Cortex of kidney (tissue), 1 donor: ENCODE measurements at places on chromosomes 4 and X.

DNA sequence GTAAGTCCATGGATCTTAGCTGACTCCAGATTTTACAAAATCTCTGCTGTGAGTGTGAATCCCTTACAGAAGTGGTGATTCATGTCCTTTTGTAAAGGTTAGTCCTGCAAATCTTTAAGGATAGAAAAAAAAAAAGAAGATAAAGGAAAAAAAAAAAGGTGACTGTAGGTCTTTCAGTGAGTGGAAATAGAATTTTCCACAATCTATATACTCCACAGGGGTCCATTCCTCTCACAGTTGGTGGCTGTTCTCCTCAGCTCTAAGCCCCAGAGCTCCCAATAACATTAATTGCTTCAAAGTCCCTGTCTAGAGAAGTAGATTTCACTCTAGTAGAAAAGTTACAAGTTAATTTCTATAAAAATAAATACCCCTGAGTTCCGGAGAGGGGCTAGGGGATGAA is 189.1 kb downstream of the NDST4 start:
- no peak for DNase-seq

GRCh38 chrX:9072281-9072680 is 38.4 kb upstream of the FAM9B start:
- DNase-seq, result no peak

DNA sequence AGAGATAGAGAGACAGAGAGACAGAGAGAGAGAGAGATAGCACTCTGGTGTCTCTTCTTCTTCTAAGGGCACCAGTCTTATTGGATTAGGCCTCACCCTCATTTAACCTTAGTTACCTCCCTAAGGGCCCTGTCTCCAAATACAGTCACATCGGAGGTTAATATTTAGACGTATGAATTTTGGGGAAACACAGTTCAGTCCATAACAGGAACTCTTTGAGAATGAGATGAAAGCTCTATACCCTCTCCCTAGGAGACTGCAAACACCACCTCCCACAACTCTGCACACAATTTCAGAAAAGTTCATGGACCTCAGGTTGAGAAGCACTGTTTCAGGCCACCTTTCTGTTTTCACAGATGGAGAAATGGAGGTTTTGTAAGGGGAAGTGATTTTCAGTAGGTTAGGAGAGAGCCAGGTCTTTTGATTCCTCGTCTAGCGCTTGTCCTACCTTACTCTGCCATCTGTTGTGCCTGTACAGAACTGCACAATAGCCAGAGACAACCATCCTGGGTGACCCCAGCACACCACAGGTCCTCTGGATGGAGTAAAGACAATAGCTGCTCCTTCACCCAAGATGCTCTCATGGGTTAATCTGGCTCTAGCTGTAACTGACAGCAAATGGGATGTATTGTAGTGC is 16.9 kb upstream of the LOC101059915 start:
- no peak for DNase-seq

DNA sequence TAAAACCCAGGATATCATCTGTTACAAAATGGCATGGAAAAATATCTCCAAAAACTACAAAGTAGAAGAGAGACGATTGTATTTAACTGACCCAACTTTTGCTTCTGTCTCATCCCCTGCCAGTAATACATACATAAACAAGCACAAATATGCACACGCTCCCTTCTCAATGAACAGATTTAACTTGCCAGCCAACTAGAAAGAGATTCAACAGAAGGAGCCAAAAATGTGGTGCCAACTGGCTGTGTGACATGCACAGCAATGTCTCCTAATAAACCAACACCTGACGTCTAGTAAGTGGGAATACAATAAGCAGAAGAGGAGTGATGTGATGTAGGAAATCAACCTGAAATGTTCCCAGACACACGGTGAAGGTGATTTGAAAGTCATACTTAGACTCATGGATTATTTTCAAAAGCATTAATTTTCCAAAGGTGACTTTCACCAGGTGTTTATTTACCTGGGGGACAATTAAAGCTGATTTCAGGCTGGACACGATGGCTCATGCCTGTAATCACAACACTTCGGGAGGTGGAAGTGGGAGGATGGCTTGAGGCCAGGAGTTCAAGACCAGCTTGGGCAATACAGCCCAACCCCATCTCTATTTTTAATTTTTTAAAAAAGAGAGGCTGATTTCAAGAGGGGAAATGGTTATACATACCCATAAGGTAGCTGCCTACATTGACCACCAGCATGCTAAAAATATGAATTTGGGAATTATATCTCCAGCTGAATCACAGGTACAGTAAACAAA is 33.7 kb downstream of the SH3RF1 start:
- DNase-seq, result no peak

GRCh38 chr4:8191136-8191747 is 7.8 kb upstream of the SH3TC1 start:
- DNase-seq, result no peak

DNA sequence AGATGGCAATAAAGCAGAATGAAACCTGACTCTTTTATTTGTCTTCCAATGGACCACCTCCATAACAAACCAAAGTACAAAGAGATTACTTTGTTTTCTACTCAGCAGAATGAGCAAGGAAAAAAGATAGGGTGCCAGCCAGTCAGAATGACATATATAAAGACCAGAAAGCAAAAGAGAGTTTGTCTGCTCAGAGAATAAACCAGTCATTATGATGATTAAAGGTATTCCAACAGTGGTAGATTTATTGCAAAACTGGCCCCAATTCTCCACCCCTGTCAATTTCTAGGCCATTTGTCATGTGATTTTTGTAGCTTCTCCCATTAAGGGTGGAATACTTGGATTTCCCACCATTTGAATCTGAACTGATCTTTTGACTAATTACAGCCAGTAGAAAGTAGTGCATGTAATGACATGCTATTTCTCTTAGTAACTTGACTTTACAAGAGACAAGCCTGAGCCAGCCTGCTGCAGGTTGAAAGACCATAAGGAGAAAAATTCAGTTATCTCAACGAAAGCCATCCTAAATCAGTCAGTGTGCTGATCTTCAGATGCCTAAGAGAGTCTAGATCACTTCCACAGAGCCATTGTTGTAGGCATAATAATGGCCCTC is 203.1 kb downstream of the EPHA5 start:
- DNase-seq, result no peak

DNA sequence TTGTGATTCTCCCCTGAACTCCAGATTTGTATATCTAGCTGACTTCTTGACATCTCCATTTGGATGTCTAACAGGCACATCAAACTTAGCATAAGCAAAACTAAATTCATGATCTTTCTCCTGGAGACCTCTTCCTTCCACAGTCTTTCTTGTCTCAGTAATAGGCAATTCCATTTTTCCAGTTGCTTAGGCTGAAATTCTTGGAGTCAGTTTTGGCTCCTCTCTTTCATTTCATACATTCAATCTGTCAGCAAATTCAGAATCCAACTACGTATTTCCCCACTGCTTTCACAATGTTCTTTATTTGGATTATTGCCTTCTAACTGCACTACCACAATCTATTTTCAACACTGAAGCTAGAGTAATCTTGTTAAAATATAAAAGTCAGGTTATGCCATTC is 219.9 kb upstream of the GLRA2 start:
- no peak for DNase-seq

DNA sequence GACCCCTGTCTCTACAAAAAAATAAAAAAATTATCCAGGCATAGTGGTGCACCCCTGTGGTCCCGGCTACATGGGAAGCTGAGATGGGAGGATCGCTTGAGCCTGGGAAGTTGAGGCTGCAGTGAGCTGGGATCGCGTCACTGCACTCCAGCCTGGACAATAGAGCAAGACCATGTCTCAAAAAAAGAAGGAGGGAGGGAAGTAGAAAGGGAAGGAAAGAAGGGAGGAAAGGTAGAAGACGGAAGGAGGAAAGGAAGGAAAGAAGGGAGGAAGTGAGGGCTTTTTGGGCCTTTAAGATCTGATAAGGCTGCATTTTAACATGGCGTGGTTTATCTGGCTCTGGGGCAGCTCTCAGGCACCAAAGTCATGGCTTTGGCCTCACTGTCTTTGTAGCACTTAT is 10.4 kb downstream of the PDK3 start:
- no peak for DNase-seq

- DNase-seq, result no peak
Measured at GRCh38 chr4:8195431-8195830, 3.7 kb upstream of the SH3TC1 start.

GRCh38 chrX:151878574-151878973 is 34.1 kb upstream of the MAGEA4 start:
- no peak for DNase-seq

GRCh38 chr4:81642543-81642942 is 170.8 kb upstream of the RASGEF1B start:
- DNase-seq, result no peak

DNA sequence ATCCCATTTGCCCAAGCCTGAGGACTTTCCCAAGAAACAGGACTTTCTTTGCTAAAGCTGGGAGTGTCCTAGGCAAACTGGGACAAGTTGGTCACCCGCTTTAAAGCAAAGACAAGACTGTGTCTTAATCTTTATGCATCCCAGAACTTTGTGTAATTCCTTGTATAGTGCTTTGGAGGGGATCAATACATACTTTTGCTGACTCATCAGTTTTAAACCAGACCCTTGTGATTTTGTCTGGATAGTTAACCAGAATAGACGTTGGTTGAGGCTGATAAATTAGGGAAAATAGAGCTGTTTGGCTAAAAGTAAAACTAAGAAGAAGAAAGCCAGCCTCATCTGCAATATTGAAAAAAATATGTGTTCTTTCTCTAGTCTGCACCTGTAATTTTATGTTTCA is 82.8 kb downstream of the IL1RAPL1 start:
- no peak for DNase-seq

DNA sequence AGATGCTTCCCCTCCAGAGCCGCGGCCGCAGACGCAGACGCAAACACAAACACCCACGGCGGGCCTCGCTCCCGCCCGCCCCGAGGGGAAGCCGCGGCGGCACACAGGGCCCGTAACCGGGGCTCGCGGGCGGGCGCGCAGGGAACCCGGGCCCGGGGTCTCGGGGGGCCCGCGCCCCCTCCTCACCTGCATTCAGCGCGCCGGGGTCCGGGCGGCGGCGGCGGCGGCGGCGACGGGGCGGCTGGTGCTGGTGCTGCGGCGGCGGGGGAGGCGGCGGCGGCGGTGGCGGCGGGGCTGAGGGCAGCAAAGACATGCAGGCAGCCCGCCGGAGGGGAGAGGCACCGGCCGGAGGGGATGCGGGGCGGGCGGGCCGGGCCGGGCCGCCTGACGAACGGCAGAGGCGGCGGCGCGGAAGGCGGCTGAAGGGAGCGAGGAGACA is 255 bp upstream of the CNOT6L start:
- DNase-seq, result no peak

DNA sequence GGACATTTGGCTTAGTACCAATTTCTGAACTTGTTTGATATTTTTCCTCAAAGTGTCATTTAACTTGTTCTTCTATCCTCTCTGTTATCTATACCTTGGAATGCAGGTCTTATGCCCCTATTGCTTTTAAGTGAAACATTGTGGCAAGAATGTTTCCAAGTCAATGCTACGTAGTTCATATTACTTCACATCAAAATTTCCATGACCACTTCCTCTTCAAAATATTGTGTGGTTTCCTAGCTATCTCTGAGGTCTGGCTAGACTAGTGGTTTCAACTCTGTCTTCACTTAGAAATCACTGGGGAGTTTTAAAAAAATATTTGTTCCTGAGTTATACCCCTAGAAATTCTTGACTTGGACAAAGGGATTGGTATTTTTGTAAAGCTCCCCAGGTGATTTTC is 20.2 kb upstream of the RASGEF1B start:
- DNase-seq, result no peak

GRCh38 chr4:181594188-181594587 is 649.0 kb upstream of the TENM3 start:
- DNase-seq, result no peak

GRCh38 chr4:151356510-151356909 is 31.1 kb upstream of the SH3D19 start:
- no peak for DNase-seq

DNA sequence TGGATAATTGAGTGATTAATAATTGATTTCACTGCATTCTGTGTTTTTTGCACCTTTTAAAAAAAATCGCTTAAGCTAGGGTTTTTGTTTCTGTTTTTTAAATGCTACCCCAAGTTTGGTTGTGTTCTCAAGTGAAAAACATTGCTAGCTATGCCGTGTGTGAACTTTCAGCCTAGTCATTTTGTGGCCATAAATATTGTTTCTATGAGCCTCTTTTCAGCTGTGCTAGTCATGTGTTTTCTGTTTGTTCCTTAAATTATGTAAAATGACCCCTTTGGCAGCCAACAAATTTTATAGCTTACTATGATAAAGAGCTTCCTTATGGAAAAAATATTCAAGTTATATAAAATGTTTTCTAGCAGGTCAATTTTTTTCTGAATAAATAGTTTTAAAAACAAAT is 59.1 kb downstream of the GALNT7 start:
- DNase-seq, result no peak

DNA sequence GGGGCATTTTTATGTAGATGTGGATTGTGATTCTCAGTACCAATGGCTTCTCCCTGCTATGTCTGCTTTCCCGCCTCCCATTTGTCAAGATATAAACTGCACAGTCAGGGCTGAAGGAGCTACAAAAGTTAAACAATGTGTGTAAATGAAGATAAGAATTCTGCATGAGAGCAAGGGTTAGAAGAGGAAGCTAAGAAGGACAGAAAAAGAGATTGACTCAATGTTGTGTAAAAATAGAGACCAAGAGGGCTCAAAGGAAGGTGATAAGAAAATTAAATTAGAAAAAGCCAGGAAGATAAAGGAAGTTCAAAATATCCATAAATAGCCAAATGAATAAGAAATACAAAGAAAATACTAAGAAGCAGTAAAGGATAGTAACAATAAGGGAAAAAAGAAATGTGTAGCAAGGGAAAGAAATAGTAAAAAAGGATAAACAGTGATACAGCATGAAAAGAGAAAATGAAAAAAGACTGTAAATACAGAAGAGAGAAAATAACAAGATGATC is 82.5 kb downstream of the AMELX start:
- no peak for DNase-seq

DNA sequence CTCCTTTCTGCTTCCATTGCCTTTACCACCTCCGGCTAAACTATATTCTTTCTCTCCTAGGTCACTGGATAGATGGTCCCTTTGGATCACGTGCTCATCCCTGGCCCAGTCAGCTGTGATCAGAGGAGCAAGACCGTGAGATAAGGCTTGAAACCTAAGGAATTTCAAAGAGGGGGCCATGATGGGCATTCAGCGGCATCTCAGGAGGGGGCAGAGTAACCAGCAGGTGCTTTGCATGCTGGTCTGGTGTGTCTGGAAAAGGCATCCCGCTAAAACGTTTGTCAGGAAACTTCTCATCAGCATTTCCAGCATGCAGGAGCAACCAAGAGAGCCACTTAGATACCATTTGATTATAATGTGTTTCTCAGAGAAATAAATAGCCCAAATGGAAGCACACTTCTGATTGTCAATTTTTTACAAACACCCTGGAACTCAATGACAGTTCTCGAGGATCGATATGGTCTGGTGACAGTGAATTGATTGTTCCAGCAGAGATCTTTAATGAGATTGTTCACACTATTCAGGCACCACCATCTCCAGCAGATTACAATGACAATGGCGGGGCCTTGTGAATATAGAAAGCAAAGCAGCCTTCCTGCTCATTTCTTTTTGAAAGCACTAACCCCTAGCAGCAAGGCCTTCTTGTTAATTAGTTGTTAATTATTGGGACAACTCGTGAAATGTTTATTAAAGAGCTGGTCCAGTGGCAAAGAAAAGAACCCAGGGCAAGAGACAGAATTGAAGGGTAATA is 327.1 kb downstream of the PTTG2 start:
- DNase-seq, result no peak

GRCh38 chr4:102606846-102607450 is 105.8 kb downstream of the NFKB1 start:
- DNase-seq, result no peak

GRCh38 chr4:182206916-182207315 is 36.3 kb upstream of the TENM3 start:
- no peak for DNase-seq

GRCh38 chr4:68451246-68452211 is 4.3 kb downstream of the TMPRSS11E start:
- no peak for DNase-seq

GRCh38 chr4:158314756-158315487 is 104.6 kb downstream of the TMEM144 start:
- no peak for DNase-seq
